ENCODE measurements at places on chromosomes 6 and 20. TPM values are rescaled to one million over a fixed set of nuclear protein-coding genes. Genes with fewer than 3 reads are reported as not detected.
A peak's percentile ranks its signal among the peaks of the same experiment; 100 is the strongest.

The BACH2 gene
- 96.4 TPM for total RNA-seq

The XKR7 gene
- 284 TPM for total RNA-seq

The MRAP2 gene
- total RNA-seq: 5.1 TPM

The ULBP1 gene
- 9.3 TPM for total RNA-seq

The SLA2 gene
- not detected for total RNA-seq

The TNFRSF6B gene
- not detected for total RNA-seq

The COL9A1 gene
- 1.8 TPM for total RNA-seq

The TIAM2 gene
- 113 TPM for total RNA-seq

The C6orf141 gene
- total RNA-seq: not detected

The AIG1 gene
- total RNA-seq: 14.3 TPM

DNA sequence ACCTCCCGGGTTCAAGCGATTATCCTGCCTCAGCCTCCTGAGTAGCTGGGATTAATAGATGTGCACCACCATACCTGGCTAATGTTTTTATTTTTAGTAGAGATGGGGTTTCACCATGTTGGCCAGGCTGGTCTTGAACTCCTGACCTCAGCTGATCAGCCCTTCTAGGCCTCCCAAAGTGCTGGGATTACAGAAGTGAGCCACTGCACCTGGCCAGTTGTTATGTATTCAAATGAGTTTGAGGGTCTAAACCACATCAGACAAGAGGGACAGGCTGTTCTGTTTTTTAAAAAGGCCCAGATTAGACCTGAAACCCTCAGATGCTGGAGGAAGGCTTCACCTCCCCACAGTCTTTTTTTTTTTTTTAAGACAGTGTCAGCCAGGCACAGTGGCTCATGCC is 4.1 kb upstream of the SPAG4 start:
- DNase-seq: no peak
- H3K4me1 ChIP-seq: no peaks in the 10 kb centered on the region
- peaks cover 7% of the 10 kb centered on the region for H3K27me3 ChIP-seq
- no peak overlapping the region for H3K27ac ChIP-seq

GRCh38 chr6:105550955-105551620 is 148.2 kb upstream of the PREP start:
- H3K4me1 ChIP-seq: no peaks in the 10 kb centered on the region
- DNase-seq: no peak
- H3K27ac ChIP-seq: no peak overlapping the region
- H3K4me3 ChIP-seq: no peak overlapping the region
- H3K36me3 ChIP-seq: peaks cover 1% of the 10 kb centered on the region

- DNase-seq: peak; percentile 74
- peak overlapping the region; percentile 100 for H3K27ac ChIP-seq
- H3K4me3 ChIP-seq: peak overlapping the region; percentile 97
Measured at GRCh38 chr6:32969685-32970412, 1.5 kb downstream of the BRD2 start.

DNA sequence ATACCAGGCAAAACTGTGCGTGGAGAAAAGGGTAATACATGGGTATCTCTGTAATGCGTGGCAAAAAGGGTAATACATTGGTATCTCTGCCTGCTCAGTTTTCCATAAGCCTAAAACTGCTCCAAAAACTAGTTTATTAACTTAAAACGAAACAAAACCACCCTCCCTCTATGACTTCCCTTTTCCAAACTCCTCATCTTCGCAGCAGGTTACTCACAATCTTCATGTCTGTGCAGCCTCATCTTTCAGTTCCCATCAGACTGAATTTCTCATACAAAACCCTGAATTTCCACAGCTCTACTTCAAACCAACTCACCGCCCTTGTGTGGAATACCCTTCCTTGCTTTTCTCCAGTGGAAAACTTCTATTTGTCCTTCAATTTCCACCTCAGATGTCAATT is 199.4 kb downstream of the PHACTR1 start:
- H3K4me3 ChIP-seq: no peak overlapping the region
- H3K4me1 ChIP-seq: peaks cover 2% of the 10 kb centered on the region
- H3K27me3 ChIP-seq: no peaks in the 10 kb centered on the region
- no peaks in the 10 kb centered on the region for H3K36me3 ChIP-seq
- no peak for DNase-seq

DNA sequence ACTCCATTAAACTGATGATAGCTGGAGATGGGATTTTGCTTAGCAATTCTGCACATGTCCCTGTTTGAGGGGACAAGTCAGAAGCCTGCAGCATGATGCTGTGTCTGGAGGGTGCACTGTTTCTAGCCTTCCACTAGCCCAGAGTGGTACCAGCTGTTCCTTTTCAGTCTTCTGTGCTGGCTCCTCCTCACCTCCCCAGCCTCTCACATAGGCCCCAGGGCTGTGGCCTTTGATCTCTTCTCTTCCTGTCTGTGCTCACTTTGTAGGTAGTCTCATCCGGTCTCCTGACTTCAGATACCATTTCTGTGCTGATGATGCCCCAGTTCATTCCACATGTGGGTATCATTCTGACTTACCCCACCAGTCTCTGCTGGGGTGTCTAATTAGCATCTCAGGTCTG is 126.3 kb downstream of the HIVEP1 start:
- H3K4me3 ChIP-seq: no peak overlapping the region
- no peak overlapping the region for H3K27ac ChIP-seq
- peaks cover 31% of the 10 kb centered on the region for H3K36me3 ChIP-seq

GRCh38 chr6:71199736-71200135 is 88.9 kb upstream of the OGFRL1 start:
- H3K27ac ChIP-seq: no peak overlapping the region
- peaks cover 6% of the 10 kb centered on the region for H3K36me3 ChIP-seq
- H3K4me1 ChIP-seq: peaks cover under 1% of the 10 kb centered on the region
- H3K4me3 ChIP-seq: no peak overlapping the region
- H3K27me3 ChIP-seq: no peaks in the 10 kb centered on the region

GRCh38 chr20:57294550-57294949 is 28.1 kb upstream of the BMP7 start:
- peaks cover 8% of the 10 kb centered on the region for H3K4me1 ChIP-seq
- H3K36me3 ChIP-seq: no peaks in the 10 kb centered on the region
- H3K27ac ChIP-seq: no peak overlapping the region
- H3K27me3 ChIP-seq: peaks cover 7% of the 10 kb centered on the region

- no peak overlapping the region for H3K27ac ChIP-seq
- H3K36me3 ChIP-seq: peaks cover 5% of the 10 kb centered on the region
- DNase-seq: peak; percentile 28
- H3K27me3 ChIP-seq: peaks cover 16% of the 10 kb centered on the region
- H3K4me3 ChIP-seq: peak overlapping the region; percentile 98
- H3K4me1 ChIP-seq: peaks cover 14% of the 10 kb centered on the region
Measured at GRCh38 chr6:28208111-28208659, 16.9 kb upstream of the ZSCAN9 start.

GRCh38 chr6:45835721-45836437 is 179.8 kb downstream of the CLIC5 start:
- DNase-seq: no peak
- H3K27me3 ChIP-seq: peaks cover 3% of the 10 kb centered on the region
- no peak overlapping the region for H3K4me3 ChIP-seq
- H3K27ac ChIP-seq: no peak overlapping the region
- no peaks in the 10 kb centered on the region for H3K36me3 ChIP-seq
- H3K4me1 ChIP-seq: peaks cover 14% of the 10 kb centered on the region

GRCh38 chr20:4794846-4795245 is 73.1 kb downstream of the PRND start:
- H3K4me3 ChIP-seq: no peak overlapping the region
- DNase-seq: no peak
- peaks cover 4% of the 10 kb centered on the region for H3K27me3 ChIP-seq
- H3K36me3 ChIP-seq: peaks cover 25% of the 10 kb centered on the region
- peaks cover 4% of the 10 kb centered on the region for H3K4me1 ChIP-seq
- H3K27ac ChIP-seq: no peak overlapping the region

GRCh38 chr6:83071023-83071422 is 3.6 kb downstream of the DOP1A start:
- no peak for DNase-seq
- H3K27me3 ChIP-seq: peaks cover 4% of the 10 kb centered on the region
- H3K4me3 ChIP-seq: no peak overlapping the region

GRCh38 chr20:24095756-24096155 is 107.2 kb upstream of the GGTLC1 start:
- no peak overlapping the region for H3K27ac ChIP-seq
- H3K36me3 ChIP-seq: no peaks in the 10 kb centered on the region
- no peak overlapping the region for H3K4me3 ChIP-seq
- H3K27me3 ChIP-seq: peaks cover 9% of the 10 kb centered on the region
- no peak for DNase-seq

GRCh38 chr6:26025047-26025893 is 62.0 kb upstream of the HFE start:
- H3K4me1 ChIP-seq: peaks cover 12% of the 10 kb centered on the region
- H3K27me3 ChIP-seq: peaks cover 15% of the 10 kb centered on the region
- no peaks in the 10 kb centered on the region for H3K36me3 ChIP-seq
- H3K4me3 ChIP-seq: no peak overlapping the region

DNA sequence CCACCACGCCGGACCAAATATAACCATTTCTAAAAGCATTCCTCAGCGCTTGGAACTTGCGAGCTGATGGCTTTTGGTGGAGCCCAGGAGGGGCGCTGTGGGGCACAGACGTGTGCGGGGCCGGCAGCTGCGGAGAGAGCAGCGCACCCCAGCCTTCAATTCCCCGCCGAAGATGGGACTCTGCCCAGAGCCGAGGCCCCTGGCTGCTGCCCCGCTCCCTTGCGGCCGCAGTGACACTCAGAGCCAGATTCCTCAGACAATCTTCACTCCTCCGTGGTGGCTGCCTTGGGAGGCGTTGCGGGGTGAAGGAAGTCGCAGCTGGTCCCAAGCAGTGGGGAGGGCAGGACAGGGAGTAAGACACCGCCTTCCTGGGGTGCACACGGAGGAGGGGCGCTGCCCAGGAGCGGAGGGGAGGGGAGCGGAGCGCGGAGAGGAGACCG is 87.7 kb downstream of the TMEM242 start:
- peak overlapping the region; percentile 35 for H3K27ac ChIP-seq
- H3K27me3 ChIP-seq: peaks cover 22% of the 10 kb centered on the region
- peak overlapping the region; percentile 93 for H3K4me3 ChIP-seq
- peaks cover 7% of the 10 kb centered on the region for H3K36me3 ChIP-seq

DNA sequence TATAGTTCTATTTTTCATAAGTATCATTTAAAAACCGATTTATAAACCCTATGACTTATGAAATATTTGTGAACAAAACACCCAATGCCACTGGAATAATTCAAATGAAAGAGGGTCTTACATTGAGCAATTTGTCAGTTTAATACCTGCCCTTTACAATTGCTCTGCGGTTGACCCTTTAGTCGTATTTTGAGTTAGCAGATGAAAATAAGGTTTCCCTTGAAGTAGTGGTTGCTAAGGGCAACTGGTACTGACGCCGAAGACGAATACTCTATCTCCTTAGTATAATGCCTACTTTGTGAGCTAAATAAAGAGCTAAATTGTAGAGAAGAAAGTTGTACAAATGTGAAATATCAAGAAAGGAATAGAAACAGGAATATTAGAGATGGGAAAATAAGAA is 69.4 kb downstream of the KCNQ5 start:
- no peak overlapping the region for H3K27ac ChIP-seq
- peaks cover 12% of the 10 kb centered on the region for H3K4me1 ChIP-seq
- no peak for DNase-seq
- H3K27me3 ChIP-seq: no peaks in the 10 kb centered on the region
- no peak overlapping the region for H3K4me3 ChIP-seq

- no peak overlapping the region for H3K4me3 ChIP-seq
- H3K27me3 ChIP-seq: no peaks in the 10 kb centered on the region
- no peak for DNase-seq
- no peak overlapping the region for H3K27ac ChIP-seq
- H3K4me1 ChIP-seq: no peaks in the 10 kb centered on the region
- H3K36me3 ChIP-seq: no peaks in the 10 kb centered on the region
Measured at GRCh38 chr6:63389191-63389844, 69.5 kb upstream of the LGSN start.

GRCh38 chr20:12702312-12702711 is 306.5 kb upstream of the SPTLC3 start:
- H3K27me3 ChIP-seq: no peaks in the 10 kb centered on the region
- DNase-seq: no peak
- H3K4me3 ChIP-seq: no peak overlapping the region
- H3K27ac ChIP-seq: no peak overlapping the region

DNA sequence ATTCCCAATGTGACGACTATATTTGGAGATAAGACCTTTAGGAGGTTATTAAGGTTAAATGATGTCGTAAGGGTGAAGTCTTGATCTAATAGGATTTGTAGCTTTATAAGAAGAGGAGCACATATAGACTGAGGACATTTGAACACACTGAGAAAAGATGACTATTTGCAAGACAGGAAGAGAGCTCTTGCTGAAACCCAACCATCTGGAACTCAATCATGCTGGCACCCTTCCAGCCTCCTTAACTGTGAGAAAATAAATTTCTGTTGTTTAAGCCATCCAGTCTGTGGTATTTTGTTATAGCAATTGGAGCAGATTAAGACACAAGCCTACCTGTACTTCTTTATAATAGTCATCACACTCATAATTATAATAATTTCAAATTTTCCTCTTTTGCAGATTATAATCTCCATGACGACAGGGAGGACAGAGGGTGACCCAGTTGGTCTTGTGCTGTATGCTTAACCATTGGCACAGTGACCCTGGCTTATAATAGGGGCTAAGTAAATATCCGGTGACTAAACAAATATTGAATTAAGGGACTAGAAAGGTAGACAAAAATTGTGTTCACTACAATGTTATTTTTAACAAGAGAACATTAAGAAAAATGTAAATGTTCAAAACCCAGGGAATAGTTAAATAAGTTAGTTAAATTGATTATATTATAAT is 206.4 kb upstream of the HDDC2 start:
- no peaks in the 10 kb centered on the region for H3K36me3 ChIP-seq
- no peak overlapping the region for H3K27ac ChIP-seq
- peaks cover 4% of the 10 kb centered on the region for H3K4me1 ChIP-seq
- no peak for DNase-seq
- H3K4me3 ChIP-seq: no peak overlapping the region

DNA sequence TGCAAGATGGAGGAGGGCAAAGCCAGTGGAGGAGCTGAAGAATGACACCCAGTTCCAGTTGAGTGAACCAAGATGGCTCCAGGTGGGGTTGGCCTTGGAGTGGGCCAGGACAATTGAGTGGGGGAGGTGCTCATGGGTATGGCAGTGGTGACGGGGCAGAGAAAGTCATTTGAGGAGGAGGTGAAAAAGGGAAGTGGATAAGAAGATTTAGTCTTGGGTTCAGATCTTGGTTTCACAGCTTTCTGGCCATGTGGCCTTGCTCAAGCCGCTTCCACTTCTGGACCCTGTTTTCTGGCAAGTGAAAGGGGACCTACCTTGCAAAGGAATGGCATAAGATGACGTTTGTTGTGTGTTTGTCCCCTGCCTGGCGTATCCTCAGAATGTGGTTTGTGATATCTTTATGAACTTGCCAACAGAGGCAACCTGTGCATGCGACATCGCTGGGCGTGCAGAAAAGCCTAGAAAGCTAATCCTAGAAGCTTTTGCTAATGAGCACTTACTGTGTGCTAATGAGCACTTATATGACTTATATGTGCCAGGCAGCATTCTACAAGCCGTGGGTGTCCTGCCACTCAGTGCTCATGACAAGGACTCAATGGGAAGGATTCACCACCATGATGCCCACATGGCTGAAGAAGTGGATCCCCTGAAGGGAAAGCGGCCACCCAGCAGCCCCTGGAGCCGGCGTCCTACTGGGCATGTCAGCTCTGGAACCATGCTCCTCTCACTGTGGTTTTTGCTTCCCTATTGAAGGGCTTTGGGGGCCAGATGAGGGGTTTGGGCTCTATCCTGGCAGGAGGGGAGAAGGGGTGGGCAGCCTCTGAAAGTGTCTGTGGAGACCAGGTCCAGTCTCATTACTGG is 23.6 kb upstream of the STX16 start:
- H3K36me3 ChIP-seq: no peaks in the 10 kb centered on the region
- no peak for DNase-seq
- no peak overlapping the region for H3K27ac ChIP-seq
- H3K4me1 ChIP-seq: no peaks in the 10 kb centered on the region
- peaks cover 2% of the 10 kb centered on the region for H3K27me3 ChIP-seq
